ENCODE measurements at places on chromosomes 2 and 18. TPM values are rescaled to one million over a fixed set of nuclear protein-coding genes. Genes with fewer than 3 reads are reported as not detected.

EVX2 gene
- total RNA-seq, result not detected

UGT1A3 gene
- total RNA-seq, result not detected

LRP2 gene
- total RNA-seq, result 0.30 TPM

SSB gene
- 61.8 TPM for total RNA-seq

MFF gene
- 75.6 TPM for total RNA-seq

LOXL3 gene
- 2.8 TPM for total RNA-seq

EIPR1 gene
- 10.5 TPM for total RNA-seq

ABCG5 gene
- not detected for total RNA-seq
